ENCODE measurements at places on chromosomes 3 and 15. TPM values are rescaled to one million over a fixed set of nuclear protein-coding genes. Genes with fewer than 3 reads are reported as not detected.

GRCh38 chr3:111595232-111595631, at the start of gene ZBED2:
ZBED2 (minus strand) TSS chr3:111595346; CDS start chr3:111594201, 1,145 bp downstream.
- peaks cover 73% of the 10 kb centered on the region for H3K36me3 ChIP-seq
- peak; percentile 72 for DNase-seq
- H3K27me3 ChIP-seq, result no peaks in the 10 kb centered on the region
- H3K4me3 ChIP-seq, result peak within 1 kb of the TSS; percentile 96
- H3K27ac ChIP-seq, result peak within 1 kb of the TSS; percentile 96

DNA sequence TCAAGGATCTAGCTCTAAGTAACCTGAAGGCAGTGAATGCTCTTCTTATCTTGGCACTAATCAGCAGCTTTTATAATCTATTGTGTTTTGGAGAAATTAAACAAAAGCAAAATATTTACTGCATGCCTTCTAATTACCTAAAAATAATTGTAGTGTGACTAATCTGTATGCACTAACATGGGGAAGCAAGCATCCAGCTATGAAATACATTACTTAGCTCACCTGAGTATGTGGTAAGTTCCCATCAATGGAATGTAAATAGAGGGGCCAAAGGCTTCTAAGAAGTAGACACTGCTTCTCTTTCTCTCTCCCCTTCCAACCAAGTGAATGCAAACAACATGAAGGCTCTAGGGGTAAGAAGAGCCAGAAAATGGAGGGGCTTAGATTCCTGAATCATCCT, 165.6 kb downstream of the STAG1 start:
- H3K36me3 ChIP-seq, result peaks cover 23% of the 10 kb centered on the region
- H3K27me3 ChIP-seq, result no peaks in the 10 kb centered on the region
- no peak overlapping the region for H3K4me3 ChIP-seq
- no peak overlapping the region for H3K27ac ChIP-seq
- no peaks in the 10 kb centered on the region for H3K4me1 ChIP-seq
- no peak for DNase-seq

- H3K27me3 ChIP-seq, result no peaks in the 10 kb centered on the region
- peak overlapping the region; percentile 91 for H3K27ac ChIP-seq
- H3K36me3 ChIP-seq, result peaks cover 60% of the 10 kb centered on the region
- H3K4me1 ChIP-seq, result peaks cover 21% of the 10 kb centered on the region
These were observed 1.5 kb upstream of the GPX1 start for GRCh38 chr3:49359623-49360022.

DNA sequence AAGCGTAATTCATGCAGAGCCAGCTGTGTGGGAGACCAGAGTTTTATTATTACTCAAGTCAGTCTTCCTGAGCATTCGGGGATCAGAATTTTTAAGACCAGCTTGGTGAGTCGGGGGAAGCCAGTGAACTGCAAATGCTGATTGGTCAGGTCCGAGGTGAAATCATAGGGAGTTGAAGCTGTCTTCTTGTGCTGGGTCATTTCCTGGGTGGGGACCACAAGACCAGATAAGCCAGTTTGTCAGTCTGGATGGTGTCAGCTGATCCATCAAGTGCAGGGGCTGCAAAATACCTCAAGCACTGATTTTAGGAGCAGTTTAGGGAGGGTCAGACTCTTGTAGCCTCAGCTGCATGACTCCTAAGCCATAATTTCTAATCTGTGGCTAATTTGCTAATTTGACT, 228.1 kb upstream of the ATP10A start:
- peaks cover 5% of the 10 kb centered on the region for H3K27me3 ChIP-seq
- no peak for DNase-seq
- no peaks in the 10 kb centered on the region for H3K4me1 ChIP-seq
- no peaks in the 10 kb centered on the region for H3K36me3 ChIP-seq

DNA sequence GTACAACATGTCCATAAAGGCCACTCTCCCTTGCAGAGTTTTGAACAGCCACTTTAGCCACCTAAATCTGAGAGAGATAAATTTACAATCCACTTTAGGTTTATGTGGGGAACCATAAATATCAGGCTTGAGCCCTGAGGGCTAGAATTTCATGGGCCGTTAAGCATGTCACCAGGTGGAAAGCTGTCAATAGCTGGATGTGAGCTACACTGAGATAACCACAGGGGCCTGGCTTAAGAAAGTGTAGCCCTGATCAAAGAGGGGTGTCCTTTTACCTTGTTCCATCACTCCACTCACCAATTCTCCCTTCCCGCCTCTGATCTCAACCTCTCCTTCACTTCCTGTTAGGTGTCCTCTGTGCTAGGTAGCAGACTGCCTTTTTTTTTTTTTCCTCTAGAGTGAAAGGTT, 172.8 kb upstream of the ICE2 start:
- H3K27ac ChIP-seq, result no peak overlapping the region
- H3K4me1 ChIP-seq, result peaks cover 48% of the 10 kb centered on the region
- no peak for DNase-seq
- H3K27me3 ChIP-seq, result no peaks in the 10 kb centered on the region
- H3K4me3 ChIP-seq, result no peak overlapping the region

- H3K27me3 ChIP-seq, result peaks cover 13% of the 10 kb centered on the region
- peaks cover 9% of the 10 kb centered on the region for H3K36me3 ChIP-seq
- H3K4me1 ChIP-seq, result peaks cover 40% of the 10 kb centered on the region
- no peak for DNase-seq
These were observed 44.4 kb downstream of the BTD start for GRCh38 chr3:15645740-15646501.

- H3K27me3 ChIP-seq, result peaks cover 2% of the 10 kb centered on the region
- no peak for DNase-seq
- H3K27ac ChIP-seq, result no peak overlapping the region
These were observed 271.6 kb downstream of the ERC2 start for GRCh38 chr3:56196700-56197099.

GRCh38 chr3:66487465-66487864, 13.4 kb downstream of the LRIG1 start:
- H3K27ac ChIP-seq, result peak overlapping the region; percentile 55
- no peaks in the 10 kb centered on the region for H3K27me3 ChIP-seq
- no peak for DNase-seq
- peaks cover 33% of the 10 kb centered on the region for H3K36me3 ChIP-seq
- no peak overlapping the region for H3K4me3 ChIP-seq

- DNase-seq, result no peak
- H3K27me3 ChIP-seq, result peaks cover 33% of the 10 kb centered on the region
- H3K4me3 ChIP-seq, result no peak overlapping the region
- no peaks in the 10 kb centered on the region for H3K4me1 ChIP-seq
These were observed 233.3 kb downstream of the OPA1 start for GRCh38 chr3:193826159-193826795.

DNA sequence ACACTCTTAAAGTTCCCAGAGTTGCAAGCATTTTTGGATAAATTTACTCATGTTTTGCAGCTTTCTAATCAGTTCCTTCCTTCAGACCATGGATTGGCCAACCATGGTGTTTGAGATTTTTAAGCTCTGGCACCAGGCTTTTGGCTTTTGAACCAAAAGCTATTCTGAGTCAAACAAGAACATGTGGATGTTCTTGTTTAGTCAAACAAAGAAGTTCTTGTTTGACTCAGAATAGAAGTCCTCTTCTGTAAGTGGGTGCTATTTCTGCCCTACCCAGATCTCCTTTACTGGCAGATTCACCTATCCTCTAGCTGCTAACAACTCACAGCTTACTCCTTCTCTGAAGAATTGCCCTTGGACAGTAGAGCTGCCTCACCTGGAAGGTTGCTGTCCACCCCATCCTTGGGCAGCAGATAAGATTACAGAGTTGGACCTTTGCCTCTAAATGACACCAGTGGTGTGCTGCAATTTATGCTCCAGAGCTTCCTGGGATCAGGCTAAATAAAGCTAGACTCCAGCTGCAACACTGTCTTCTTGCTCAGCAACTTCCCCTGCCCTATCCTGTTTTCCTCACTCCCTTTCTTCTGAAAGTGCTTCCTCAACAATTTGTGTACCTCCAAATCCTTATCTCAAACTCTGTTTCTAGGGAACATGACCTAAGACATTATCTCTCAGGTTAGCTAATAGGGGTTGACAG, 65.6 kb downstream of the COL6A6 start:
- H3K36me3 ChIP-seq, result no peaks in the 10 kb centered on the region
- H3K27me3 ChIP-seq, result peaks cover 11% of the 10 kb centered on the region
- H3K27ac ChIP-seq, result no peak overlapping the region
- no peaks in the 10 kb centered on the region for H3K4me1 ChIP-seq
- no peak for DNase-seq

Gene FAM81A
- 1.9 TPM for total RNA-seq

Gene VWA5B2
- total RNA-seq, result not detected

Gene WDR5B
- total RNA-seq, result 4.8 TPM

Gene ARID3B
- 31.1 TPM for total RNA-seq

Gene CACNA2D3
- not detected for total RNA-seq

Gene GP9
- not detected for total RNA-seq

Gene CLSTN2
- not detected for total RNA-seq

Gene EHD4
- total RNA-seq, result 28.4 TPM

Measured in activated CD4-positive, alpha-beta T cell treated with anti-CD3 and anti-CD28 coated beads, Interleukin-2, amount 10 ng/mL, durations not matched to agents 24 days and 14 days (primary cell).